ENCODE measurements at places on chromosomes 1 and 21.

GRCh38 chr1:246888522-246888921 lies 43.2 kb downstream of the AHCTF1 start:
- no peak for DNase-seq

DNA sequence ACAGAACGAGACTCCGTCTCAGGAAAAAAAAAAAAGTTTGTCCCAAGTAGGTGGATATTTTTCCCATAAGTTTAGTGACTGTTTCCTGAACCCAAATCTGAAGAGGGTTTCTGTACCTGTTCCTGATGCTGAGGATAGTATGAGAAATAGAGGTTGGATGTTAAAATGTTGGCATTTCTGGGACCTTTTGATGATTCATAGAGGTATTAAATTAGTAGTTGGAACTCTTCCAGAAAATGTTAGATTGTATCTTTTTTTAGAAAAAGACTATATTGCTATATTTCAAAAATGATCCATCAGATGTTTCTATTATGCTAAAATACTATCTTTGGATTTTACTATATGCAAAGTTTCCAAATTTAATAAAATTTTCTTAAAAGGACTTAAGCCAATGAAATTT lies 2.9 kb upstream of the CENPL start:
- no peak for DNase-seq

DNA sequence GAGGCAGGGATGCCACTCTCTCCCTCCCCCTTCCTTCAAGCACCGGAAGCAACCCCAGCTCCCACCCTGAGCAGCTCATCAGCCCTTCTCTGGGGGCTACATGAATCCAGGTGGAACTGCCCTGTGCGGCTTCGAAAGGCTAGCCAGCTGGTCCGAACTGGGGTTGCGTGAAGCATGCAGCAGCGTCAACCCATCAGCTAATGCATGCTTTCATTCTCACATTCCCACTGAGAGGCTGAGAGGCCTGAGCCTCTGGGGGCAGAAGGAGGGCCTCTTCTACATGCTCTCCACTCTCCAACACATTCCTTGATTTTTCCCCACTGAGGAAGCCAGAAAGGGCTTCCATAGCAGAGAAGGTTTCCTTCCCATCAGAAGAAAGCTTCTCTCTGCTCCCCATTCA lies 5.6 kb downstream of the RXRG start:
- no peak for DNase-seq

- no peak for DNase-seq
Observed at GRCh38 chr21:46227811-46228344, 696 bp downstream of the LSS start.

- no peak for DNase-seq
Observed at GRCh38 chr1:22729912-22730311, 19.3 kb downstream of the EPHB2 start.

GRCh38 chr1:32496127-32496526 lies 31.3 kb downstream of the ZBTB8B start:
- no peak for DNase-seq

DNA sequence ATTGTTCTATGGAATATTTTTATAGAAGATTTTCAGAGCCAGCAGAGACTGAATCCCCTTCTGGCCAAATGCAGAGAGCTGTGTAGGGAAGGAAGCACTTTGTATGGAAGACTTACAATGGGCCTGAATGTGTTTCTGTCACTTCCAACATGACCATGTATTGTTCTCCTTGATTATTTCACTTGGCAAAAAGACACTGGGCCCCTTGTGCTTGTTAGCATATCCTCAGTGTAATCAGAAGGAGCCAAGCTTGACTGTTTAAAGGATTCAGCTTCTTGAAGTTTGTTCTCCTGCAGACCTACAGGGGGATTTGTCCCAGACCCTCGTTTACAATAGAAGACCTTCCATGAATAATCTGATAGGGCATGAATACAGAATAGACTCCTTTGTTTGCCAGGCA lies 48.1 kb upstream of the UBE2U start:
- no peak for DNase-seq

DNA sequence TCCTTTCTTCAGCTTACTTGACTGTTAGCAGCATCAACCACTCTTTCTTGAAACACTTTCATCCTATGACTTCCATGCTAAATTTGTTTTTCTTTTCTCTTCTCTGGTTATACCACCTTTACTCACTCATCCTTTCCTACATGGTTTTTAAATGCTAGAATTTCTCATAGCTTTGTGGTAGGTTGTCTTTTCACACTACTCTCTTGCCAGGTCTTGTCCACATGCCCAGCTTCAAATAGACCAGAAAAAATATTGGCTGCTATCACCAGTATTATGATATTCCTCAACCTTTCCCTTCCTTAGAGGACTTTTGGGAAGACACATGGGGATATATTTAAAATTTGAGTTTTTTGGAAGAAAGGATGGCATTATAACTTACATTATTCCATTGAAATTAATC lies 48.8 kb downstream of the PPP1R12B start:
- DNase-seq = no peak

DNA sequence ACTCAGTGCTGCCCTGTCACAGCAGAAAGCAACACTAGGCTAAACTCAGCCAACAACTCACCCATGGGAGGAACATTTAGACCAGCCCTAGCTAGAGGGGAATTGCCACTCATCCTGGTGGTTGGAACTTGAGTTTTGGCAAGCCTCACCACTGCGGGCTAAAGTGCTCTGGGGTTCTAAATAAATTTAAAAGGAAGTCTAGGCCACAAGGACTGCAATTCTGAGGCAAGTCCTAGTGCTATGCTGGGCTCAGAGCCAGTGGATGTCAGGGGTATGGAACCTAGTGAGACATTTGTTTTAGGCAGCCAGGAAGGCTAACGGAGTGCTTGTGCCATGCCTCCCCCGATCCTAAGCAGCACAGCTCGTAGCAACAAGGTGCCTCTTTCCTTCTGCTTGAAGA lies 78.0 kb downstream of the RGS13 start:
- DNase-seq = peak; percentile 38

GRCh38 chr1:198610362-198610761 lies 28.5 kb upstream of the PTPRC start:
- DNase-seq = no peak

GRCh38 chr1:157403608-157404007 lies 148.7 kb downstream of the FCRL5 start:
- no peak for DNase-seq

DNA sequence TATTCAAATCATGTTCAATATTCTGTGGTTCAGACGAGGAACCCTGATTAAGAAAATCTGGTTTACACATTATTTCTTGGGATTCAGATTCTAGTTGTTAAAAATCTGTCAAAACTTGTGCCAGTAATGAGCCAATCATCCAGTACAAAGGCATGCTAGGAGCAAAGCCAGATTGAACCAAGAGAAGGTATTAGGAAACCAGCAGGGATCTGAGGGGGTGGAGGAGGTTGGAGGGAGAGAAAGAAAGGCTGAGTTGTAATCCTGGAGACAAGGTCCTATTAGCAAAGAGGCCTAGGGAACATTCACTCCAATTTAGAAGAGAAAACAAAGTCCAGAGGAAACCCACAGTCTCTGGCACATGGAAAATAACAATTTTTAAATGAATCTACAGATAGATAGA lies 352.9 kb downstream of the LTN1 start:
- no peak for DNase-seq

DNA sequence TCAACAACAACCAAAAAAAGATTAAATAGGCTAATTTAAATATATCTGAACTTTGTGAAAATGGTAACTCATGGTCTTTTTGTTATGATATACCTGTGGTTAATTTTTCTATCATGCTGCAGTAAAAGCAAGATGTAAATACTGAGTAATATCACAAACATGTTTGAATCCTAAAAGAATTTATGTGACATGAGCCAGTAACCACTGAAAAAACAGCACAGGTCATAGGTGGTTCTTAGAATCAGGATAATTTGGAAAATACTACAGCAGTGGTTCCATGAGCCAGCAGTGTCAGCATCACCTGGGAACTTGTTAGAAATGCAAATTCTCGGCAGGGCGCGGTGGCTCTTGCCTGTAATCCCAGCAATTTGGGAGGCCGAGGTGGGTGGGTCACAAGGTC lies 4.1 kb downstream of the ATP5IF1 start:
- DNase-seq = no peak

DNA sequence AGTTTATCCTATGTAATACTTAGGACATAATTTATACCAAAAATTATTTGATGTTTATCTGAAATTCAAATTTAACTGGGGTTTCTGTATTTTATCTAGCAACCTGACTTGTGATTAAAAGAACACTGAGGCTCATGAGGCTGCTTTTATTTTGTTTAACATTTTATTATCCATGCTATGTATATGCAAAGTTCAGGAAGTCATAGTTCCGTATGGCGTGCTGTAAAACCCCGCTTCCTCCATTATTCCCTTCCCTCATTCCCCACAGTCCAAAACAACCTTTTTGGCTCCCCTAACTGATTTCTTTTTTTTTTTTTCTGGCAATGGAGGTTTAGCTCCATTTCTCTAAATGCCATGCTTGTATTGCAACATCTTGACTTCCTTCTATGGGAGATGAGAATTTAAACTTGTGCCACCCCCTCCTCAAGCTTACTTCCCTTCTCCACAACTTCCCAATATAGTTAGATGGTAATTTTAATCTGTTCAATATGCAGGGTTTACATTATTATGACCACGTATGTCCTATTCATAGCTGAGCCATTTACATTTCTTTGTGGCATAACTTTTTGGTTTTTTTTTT lies 138.0 kb upstream of the DNAH14 start:
- peak; percentile 71 for DNase-seq

DNA sequence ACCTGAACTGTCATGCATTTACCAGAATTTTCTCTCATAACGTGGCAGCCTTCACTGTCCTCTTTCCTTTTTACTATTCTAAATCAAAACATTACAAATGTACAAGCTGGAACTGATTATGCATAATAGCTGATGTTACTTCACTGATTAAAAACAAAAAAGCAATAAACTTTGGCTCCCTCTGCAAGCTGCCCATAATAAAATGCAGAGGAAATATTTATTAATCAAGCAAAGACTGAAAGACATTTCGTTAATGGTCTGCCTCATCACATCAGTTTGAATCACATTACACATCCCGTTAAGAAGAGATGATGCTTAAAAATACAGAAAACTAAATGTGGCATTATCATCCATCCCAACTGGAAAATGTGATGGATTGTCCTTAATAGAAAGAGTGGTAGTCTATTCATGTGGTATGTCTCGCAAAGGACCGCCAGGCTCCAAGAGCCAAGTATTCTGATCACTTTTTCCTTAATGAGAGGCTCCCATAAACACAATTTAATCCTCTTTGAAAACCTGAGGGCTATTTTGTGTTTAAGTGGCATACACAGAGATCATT lies 225.3 kb downstream of the RGS7 start:
- no peak for DNase-seq

DNA sequence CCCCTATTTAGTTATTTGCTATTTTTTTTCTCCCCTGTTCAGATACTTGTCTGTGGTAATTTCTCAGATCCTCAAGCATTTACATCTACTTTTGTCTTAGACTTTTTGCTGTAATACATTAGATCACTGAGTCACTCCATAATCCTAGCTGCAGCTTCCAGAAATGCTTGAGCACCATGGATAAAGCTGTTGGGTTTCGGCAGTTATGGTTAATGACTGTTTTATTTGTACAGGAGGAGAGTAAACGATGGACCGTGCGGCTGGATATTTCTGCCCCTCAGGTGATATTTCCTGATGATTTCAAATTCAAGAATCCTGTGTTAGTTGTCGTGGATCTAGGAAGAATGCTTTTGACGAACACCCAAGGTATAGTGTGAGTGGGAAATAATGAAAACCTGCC lies 42.9 kb downstream of the VPS13D start:
- no peak for DNase-seq

DNA sequence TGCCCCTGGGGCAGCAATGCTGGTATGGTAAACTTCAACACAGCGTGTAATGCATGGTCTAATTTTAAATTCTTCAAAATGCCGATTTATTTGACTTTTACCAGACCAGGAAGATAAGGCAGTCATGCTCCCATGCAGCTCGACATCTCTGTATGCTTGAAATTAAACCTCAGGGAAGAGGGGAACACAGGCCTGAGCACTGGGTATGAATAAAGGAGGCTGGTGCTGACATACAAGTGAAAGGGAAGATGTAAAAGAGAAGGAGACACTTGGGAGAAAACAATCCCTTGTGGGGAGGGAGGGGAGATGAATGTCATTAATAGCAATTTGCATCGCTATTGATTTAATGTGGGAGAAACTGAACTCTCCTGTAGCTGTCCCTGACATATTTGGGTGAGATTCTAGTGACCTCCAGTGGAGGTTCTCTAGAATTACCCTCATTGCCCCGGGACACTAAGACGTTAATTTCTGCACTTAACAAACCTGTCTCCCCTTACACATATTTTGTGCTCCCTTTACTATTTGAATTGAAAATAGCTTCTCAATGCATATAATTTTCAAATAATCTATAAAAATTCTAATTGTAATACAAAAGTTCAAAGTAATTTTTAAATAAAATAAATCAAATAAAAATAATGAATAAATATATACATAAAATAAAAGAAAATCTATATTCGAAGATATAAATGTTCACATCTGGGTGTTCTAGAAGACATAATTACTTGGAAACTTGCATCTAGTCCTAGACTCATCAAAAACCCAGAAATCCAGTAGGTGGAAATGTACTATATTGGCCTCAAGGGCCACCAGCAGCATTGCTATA lies 283.1 kb downstream of the LMX1A start:
- DNase-seq = peak; percentile 21

- DNase-seq = no peak
Observed at GRCh38 chr1:181587870-181588438, 104.6 kb downstream of the CACNA1E start.

DNA sequence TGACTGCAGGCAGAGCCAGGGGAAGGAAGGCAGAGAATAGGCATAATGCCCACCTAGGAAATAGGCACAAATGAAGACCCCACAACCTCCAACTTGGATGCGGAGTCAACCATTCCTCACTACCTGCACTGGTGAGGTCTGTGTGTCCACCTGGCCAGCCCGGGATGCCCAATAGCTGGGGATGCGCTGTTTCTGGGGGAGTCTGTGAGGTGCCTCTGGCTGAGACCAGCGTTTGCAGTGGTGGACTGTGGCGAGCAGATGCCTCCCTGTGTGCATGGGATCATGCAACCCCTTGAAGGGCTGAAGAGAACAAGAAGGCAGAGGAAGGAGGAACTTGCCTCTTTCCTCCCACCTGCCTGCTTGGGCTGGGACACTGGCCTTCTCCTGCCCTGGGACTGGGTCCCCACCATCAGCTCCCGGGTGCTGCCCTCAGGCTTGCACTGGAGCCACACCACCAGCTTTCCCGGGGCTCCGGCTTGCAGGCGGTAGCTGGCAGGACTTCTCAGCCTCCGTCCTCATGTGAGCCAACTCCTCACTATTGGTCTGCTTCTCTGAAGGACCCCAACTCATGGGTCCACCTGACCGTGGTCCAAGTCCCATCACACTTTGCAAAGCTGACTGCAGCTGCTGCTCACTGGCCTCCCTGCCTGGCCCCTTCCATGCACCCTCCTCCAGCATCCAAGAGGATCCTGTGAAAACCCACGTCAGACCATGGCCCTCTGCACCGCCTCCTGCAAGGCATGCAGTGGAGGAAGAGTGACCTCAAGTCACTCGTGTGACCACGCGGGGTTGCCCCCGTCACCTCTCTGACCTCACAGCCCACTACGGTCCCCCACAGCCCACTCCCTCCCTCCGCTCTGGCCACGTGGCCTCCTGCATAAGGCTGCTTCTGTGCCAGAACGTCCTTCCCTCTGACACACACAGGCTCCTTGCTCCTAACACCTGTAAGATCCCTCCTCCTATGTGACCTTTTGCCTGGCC lies 2.7 kb upstream of the PDE9A start:
- DNase-seq = no peak

Data from AML-193 (cell line).